ENCODE measurements at places on chromosomes 12 and 14.
A peak's percentile ranks its signal among the peaks of the same experiment; 100 is the strongest.

GRCh38 chr14:56809270-56810146 is 771 bp downstream of the OTX2 start:
- DNase-seq = no peak

DNA sequence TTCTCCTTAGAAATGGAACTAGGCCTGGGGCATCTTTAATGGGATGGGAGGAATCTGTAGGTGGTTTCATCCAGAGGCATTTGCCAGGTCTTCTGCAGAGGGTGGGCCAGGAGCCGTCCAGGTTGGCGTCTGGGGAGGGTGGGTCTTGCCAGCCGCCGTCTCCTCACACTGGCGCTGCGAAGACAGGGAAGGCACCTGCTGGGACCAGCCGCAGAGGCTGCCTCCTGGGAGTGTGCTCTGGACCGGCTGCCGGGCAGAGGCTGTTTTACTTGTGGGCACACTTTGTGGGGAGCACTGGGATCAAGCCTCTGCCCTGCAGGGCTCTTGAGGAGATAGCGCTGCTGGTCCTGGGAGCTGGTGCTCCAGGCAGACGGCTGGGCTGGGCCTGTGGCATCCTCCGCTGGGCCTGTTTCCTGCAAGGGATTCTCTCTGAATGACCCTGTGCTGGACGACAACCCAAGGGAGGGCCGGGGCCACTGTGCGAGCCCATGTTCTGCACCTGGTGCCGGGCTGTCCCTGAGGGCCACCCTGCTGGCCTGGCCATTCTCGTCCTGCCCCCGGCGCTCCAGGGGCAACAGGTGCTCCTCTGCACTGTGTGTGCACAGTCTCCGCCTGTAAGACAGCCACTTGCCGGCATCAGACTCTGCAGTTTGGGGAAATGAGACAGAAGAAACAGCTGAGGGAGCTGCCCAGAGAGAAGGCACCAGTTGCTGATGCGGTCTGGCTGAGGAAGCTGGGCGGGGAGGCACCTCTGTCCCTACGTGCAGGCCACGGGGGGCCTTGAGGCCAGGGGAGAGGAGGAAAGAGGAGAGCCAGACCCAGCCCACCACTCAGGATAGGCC is 10.0 kb upstream of the TEX22 start:
- no peak for DNase-seq

DNA sequence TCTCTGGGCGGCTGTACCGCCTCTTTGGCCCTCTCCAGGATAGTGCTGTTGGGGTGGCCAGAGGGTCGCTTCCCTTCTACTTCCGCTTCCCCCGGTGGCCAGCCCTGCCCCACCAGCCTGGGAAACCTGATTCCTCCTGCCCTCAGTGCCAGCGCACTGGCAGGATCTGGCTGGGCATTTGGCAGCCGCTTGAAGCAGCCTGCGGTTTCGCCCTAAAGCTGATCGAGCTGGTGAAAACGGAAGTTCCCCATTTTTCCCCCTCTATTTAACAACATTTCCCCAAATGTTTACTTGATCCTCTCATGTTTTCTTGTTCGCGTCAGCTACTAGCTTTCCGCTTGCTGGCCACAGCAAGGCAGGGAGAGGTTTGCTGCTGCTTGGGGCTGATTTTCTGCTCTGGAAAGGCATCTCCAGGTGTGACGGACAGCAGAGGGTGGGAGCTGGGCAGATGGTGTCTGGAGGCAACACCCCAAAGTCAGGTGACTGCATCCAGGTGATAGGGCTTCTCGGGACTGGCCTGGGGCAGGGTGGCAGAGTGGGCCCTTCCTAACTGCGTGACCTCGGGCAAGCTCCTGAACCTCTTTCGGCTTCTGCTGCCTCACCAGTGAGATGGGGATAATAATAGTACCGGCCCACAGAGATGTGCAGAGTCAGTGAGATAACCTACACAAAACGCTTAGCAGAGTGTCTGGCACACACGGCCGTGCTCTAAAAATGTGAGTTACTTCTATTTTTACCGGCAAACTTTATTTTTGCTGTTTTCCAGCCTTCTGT is 53.1 kb downstream of the TSPAN9 start:
- peak; percentile 32 for DNase-seq

DNA sequence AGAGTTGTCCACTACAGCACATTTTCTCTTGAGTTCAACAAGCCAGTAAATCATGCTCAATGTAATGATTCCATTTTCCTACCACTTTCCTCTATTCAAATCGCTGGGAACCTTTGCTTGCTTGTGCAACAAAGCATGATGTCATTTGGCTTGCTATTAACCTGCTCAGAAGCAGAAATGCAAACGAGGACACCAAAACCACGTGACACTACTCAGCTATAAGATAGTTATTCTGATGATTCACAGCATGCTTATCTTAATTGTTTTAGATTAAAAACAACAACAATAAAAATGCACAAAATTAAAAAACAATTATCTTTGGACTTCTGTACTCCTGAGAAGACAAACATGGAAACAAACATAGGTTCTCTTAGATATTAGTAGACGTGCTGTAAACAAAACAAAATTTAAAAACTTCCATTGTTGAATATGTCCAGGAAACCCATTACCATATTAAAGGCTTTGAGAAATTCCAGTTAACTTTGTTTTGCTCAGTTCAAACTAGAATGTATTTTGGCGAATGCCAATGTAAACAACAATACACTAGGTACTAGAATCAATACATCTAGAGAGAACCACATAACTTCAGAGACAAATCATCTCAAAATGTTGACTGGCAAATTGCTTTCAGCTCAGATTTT is 77.5 kb upstream of the KRAS start:
- DNase-seq = no peak

DNA sequence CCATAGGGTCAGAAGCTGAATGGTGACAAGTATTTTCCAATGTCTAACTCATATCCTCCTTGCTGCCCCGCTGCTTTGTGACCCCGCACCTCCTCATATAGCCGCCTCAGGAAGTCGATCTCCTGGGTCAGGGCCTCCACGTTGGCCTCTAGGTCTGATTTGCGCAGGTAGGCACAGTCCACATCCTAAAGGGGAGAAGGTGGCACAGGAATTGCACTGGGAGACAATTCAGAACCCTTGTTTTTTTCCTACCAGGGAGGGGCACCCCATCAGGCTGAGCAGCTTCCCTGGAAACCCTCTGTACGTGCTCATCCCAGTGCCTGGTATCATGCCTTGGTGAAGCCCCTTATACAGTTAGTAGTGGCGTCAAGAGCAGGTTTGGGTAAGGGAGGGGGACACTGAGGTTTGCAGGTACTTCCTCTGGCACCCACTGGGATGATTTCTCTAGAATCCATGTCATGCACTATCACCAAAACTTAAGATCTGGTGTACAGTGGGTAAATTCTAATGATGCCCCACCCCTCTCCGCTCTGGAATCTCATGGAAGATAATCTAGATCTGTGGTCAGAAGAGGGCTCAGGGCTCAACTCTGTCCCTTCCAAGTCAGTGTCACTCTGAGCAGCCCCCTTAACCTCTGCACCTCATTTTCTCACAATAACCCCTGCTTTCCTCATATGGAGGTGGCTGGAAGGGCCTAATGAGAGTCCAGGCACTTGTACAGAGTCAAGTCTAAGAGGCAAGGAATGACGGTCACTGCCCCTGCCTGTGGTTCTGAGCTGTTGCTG is 20.1 kb upstream of the KRT86 start:
- no peak for DNase-seq

DNA sequence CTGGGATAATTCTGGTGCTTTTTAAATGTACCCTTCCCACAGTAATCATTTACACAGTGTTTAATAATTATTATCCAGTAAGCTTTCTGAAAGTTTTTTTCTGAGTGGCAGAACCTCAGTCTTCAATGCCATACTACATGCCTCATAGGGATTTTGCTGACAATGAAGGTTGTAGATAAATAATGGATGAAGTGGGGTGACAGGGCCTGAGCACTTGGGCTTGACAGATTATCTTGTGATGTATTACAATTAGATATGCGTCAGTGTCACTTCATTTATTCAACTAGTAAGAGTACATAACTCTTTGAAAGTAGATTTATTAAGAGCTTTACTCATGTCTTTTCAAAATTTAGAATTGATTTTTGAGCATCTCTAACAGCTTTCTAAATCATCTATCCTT is 176.1 kb downstream of the PDZRN4 start:
- DNase-seq = no peak

DNA sequence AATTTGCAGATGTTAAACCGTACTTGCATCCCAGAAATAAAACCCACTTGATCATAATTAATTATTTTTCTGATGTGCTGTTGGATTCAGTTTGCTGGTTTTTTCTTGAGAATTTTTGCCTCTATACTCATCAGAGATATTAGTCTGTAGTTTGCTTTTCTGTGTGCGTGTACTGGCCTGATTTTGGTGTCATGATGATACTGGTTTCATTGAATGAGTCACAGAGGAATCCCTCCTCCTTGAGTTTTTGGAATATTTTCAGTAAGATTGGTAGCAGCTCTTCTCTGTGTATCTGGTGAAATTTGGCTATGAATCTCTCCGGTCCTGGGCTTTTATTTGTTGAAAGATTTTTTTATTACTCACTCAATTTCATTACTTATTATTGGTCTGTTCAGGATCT is 100.4 kb upstream of the PMCH start:
- DNase-seq = no peak

GRCh38 chr12:106646472-106646871 is 63.7 kb downstream of the RFX4 start:
- DNase-seq = no peak

DNA sequence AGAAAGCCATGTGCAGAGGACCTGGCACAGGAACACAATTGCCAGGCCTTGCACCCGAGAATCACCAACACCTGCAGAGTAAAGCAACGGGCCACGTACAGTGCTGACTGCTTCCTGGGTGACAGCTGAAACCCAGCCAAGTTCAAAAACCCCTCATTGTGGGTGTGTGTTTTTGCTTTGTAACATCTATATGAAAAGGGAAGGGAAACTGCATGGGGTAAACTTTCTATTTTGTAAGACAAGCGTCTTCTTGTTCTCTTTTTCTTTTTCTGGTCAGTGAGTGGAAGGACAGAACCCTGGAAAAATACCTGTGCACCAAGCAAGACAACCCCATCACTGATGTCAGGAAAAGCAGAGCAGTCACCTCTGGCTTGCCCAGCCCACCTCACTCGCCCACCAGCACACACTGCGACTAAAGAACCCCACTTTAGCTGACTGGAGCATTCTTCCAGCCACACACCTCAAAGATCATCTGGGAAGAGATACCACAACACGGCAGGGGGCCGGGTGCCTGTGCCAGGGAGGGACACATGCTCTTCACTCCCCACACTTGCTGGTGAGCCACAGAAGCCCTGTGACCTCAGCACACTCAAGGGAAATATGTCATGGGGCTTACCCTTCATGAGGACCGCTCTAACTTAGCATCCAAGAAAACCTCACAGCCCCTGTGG is 172.3 kb downstream of the NDUFA12 start:
- DNase-seq = no peak

- DNase-seq = no peak
Observed at GRCh38 chr12:49357103-49357678, 10.1 kb upstream of the SPATS2 start.

DNA sequence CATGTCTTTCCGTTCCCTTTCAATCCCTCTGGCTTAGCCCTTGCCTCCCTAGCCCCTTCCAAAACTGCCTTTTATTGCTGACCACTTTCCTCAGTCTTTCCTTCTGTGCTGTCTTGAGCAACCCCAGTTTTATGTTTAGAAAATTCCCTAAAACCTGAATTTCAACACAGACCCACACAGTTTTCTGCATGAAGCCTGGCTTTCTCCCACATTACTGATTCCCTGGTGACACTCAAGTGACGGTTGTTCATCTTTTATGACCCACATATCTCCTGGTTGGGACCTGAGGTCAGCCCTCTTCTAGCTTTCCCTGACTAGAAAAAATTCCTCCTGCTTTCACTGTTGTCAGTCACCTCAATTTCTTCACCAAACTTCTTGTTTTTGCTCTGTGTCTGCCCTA is 21.0 kb downstream of the FGD4 start:
- DNase-seq = no peak

DNA sequence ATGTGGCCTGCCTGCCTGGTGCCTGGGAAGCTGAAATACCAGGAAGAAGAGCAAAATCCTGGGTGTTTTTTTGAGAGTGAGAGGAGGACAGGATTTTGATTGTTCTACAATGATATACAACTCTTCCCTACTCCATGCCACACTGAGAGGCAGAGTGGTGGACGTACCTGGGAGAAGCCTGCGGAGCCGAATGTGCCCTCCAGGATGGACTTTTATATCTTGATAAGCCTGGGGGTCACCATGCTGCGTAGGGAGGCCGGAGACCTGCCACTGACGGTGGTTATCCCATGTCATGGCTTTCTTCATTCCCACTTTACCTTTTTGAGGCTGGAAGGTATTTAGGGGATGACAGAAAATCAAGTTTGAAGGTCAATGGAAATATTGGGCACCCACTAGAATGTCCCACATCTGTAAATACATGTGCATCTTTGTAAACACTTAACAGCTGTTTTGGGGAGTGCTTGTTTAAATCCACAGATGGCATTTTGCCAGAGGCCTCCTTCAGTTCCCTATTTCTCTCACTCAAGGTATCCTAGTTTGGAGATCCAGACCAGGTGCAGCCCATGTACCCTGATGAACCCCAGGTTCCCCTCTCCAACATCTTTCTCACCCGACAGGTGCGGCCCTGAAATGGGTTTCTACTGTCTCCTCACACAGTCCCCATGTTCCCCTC is 1.1 kb upstream of the GLT1D1 start:
- no peak for DNase-seq

GRCh38 chr12:123151457-123152454 is 866 bp upstream of the PITPNM2 start:
- no peak for DNase-seq

- DNase-seq = no peak
Observed at GRCh38 chr12:53500142-53500775, 824 bp upstream of the TARBP2 start.

- no peak for DNase-seq
Observed at GRCh38 chr12:109467978-109468676, 9.0 kb downstream of the KCTD10 start.

DNA sequence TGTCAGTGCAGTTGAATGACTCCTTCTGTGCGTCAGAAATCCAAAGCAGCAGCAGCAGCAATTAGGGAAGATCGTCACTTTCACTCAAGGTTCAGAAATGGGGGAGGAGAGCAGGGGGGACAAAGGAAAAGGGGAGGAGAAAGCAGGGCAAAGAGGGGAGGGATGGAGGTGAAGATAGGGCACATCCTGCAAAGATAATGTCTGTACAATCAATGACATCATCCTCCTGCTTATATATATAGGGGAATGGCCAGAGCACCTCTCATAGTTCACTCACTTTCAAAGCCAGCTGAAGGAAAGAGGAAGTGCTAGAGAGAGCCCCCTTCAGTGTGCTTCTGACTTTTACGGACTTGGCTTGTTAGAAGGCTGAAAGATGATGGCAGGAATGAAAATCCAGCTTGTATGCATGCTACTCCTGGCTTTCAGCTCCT is at the start of gene NTS:
TSS of gene NTS (plus strand) at position 265 of the 431 bp plus-strand sequence. CDS start at position 374, 109 bp downstream.
- DNase-seq = no peak

DNA sequence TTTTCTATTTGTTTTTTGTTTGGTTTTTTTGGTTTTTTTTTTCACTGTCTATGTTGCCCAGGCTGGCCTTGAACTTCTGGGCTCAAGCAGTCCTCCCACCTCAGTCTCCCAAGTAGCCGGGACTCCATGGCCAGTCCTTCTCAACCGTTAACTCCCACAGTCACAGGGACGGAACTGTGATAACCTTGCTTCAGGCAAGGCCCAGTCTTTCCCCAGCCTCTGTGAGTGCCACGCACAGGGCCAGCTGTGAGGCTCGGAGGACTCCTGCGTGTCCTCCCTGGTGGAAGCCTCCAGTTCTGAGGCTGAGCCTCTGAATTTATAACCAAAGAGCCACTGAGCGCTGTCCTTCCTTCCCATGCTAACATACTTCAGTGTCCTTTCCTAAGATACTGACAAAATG is 23.7 kb downstream of the PSMC1 start:
- no peak for DNase-seq

- no peak for DNase-seq
Observed at GRCh38 chr14:105153739-105154475, 14.7 kb downstream of the JAG2 start.

GRCh38 chr14:96097752-96098151 is 58.6 kb downstream of the C14orf132 start:
- no peak for DNase-seq
